ENCODE measurements at places on chromosomes 6 and 20.

GRCh38 chr6:154824076-154824475, 90.9 kb downstream of the SCAF8 start:
- DNase-seq: no peak

DNA sequence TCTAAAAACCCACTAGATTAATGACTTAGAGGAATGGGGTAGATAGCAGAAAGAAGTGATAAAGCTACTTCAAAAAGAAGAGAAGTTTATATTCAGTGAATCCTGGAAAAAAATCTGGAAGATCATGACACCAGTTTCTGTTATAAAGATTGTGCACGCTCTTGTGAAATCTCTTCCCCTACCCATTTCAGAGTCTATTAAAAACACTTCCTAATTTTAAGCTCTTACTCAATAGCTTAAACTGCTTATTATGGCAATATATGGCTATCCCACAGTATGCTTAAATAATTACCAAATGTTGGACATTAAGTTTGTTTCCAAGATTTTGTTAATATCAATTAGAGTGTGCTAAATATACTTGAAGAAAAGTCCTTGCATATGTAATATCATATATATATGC, 585.3 kb upstream of the MAN1A1 start:
- no peak for DNase-seq

DNA sequence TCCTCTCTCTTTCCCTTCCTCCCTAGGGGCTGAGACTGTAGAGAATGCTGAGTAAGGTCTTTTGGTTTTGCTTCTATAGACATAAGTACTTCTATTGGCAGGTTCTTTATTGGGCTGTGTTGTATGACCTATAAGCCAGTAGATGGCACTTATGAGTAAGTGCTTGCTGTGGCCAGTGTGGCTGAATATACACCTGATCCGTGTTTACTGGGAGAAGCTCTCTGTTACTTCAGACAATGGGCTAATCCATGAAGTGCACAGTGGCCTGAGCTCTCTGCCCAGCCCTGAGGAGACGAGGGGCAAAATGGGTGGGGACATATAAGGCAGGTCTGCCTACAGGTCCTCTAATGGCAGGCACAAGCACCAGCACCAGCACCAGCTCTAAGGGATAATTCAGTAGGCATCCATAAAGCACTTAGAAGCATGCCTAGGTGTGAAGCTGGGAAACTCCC, 610.3 kb downstream of the RNF144B start:
- no peak for DNase-seq

GRCh38 chr6:14921170-14921569, 324.7 kb upstream of the JARID2 start:
- DNase-seq: no peak

DNA sequence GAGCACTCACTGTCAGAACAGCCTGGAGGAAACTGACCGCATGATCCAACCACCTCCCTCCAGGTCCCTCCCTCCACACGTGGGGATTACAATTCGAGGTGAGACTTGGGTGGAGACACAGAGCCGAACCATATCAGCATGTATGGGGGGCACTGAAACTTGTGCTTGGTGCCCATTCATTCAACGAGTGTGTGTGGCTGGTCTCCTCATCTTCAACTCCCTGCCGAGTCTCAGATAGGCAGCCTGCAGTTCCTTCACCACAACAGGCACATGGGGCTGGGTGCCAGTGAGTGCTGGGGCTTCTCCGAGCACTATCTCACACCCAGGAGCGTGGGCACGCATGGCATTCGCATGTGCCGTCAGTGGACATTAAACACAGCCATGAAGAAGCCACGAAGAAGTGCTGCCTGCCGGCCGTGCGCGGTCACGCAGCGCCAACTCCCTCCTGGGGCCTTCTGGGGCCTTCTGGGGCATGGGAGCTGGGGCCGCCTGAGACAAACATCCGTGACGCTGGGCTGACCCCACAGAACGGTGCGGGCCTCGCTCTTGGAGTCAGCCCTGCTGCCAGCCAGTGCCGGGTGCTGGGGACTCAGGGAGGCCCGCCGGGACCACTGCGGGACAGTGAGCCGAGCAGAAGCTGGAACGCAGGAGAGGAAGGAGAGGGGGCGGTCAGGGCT, 714 bp upstream of the RTEL1 start:
- no peak for DNase-seq

GRCh38 chr6:38719358-38719757, 4.2 kb downstream of the DNAH8 start:
- no peak for DNase-seq

DNA sequence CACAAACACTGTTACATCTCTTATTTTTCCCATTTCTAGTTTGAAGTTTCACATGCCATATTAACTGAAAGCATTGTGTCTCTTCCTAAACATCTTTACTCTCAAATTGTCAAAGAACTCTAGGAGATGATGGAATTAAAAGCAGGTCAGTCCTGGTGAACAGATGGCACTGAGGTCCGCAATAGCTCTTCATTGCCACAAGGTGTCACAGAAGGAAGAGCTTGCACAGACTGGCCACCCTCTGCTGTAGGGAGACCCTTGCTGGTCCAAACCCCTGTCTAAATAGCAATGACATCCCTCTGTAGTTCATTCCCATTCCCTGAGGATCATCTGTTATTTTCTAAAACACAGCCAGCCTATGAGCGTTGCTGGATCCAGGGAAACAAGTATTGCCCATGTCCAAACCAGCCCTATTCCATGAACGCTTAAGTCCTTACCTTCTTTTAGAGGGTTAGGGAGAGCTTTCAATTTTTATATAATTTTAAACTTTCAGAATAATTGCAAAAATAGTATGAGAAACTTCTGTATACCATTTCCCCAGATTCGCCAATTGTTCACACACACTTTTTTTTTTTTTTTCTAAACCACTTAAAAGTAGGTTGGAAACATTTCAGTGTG, 10.1 kb upstream of the HDAC2 start:
- no peak for DNase-seq

GRCh38 chr6:35302604-35303241, 5.1 kb downstream of the DEF6 start:
- DNase-seq: no peak

- no peak for DNase-seq
Measured at GRCh38 chr6:54860739-54861138, 14.2 kb downstream of the FAM83B start.

DNA sequence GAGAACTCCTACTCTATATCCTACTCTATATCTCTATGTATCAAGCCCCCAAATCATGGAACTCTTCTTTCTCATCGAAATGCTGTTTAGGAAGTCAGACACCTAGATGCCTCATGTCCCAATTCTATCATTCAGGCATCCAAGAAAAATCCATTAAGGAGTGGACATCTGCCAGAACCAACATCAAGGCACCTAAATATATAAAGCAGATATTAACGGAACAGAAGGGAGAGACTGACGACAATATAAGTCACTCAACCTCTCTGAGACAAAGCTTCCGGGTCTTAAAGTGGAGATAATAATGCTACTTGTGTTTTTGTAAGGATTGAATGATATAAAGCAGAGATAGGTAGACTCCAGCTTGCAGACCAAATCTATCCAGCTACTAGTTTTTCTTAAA, 241.5 kb downstream of the NFATC2 start:
- DNase-seq: no peak

- no peak for DNase-seq
Measured at GRCh38 chr20:61454053-61454452, 202.0 kb downstream of the CDH4 start.

- no peak for DNase-seq
Measured at GRCh38 chr20:62727584-62728027, 19.0 kb downstream of the NTSR1 start.

DNA sequence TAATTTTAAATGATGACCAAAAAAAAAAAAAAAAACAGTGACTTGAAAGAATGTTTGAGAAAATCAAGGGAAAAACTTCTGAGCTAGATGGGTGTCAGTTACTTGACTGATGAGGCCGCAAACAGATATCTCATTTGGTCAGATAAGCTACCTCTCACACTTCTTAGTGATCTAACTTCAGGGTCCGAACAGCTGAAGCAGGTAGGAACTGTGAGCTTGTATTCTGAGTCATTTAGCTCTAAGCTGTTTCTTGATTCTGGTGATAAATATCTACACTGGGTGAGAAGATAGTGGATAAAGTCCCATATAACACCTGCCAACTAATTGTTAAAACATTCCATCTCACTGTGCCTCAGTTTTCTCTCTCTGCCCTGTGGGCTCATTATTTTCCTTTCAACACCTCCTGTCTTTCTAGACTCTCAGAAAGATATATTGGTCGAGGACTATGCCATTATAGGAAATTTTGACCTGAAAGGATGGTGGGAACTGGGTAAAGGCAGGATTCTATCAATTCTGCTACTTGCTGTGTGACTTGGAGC, 7.7 kb downstream of the KIF3B start:
- no peak for DNase-seq

DNA sequence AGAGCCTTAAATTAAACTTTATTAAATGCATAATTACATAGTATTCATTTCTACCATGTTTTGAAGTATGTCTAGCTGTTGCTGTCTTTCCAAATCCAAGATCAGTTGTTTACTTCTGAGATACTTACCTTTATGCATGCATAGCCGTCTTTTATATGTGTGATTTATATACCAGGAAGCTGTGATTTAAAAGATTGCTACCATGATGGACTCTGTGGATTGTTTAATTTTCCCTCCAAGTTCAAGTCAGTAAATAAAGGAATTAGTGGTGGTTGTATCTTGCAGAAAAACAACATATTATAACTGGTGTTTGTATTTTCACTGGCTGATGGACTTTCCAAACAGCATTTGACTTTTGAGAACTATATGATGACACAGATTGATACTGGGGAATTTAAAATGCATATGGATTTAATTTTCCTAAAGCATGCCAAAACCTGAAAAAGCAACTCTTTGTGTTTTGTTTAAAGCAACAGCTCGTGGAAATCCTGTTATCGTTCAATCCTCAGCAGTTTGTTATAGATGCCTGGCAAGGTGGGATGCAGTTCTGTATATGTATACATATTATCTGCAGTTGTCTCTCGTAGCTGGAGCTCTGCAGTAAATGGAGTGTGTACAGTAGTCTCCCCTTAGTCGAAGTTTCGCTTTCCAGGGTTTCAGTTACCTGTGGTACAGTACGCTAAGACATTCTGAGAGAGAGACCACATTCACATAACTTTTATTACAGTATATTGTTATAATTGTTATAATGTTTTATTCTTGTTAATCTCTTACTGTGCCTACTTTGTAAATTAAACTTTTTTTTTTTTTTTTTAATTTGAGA, 77.1 kb downstream of the CBFA2T2 start:
- DNase-seq: no peak

DNA sequence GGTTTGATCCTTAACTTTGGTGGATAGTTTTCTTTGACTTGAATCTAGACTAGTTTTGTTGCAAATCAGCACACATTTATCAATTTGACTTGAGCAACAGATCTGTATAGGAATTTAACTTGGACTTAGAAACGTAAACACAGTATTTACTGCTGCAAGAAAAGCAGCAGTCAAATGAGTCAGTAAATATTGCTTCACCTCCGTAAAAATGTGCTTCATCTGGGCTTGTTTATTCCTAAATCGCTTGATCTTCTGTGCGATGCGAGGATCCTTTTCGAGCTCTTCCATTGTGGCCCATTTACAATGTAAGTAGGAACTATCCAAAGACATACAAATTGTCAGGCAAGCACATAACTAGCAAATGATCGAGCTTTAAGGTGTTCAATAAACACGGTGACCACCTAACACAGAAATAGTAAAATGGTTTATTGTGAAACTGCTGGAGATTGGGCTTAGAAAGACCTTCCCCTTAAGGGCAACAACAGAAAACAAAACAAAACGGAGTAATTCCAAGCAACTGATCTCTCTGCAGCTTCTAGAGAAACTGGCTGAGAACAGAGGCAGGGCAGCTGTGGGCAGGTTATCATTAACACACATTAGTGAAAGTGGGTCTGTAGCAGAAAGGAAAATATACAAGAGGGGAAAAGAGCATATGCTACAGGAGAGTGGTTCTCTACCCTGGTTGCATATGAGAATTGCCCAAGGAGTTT, 120.8 kb downstream of the CHD6 start:
- no peak for DNase-seq

GRCh38 chr6:30075790-30076732, 492 bp upstream of the RNF39 start:
- DNase-seq: no peak

- peak; percentile 19 for DNase-seq
Measured at GRCh38 chr20:44909872-44910689, at the start of gene PABPC1L. TSS of gene PABPC1L (plus strand) at chr20:44910060. CDS start at chr20:44910144, 84 bp downstream.

GRCh38 chr6:145017516-145017915, 717.8 kb downstream of the EPM2A start:
- no peak for DNase-seq

DNA sequence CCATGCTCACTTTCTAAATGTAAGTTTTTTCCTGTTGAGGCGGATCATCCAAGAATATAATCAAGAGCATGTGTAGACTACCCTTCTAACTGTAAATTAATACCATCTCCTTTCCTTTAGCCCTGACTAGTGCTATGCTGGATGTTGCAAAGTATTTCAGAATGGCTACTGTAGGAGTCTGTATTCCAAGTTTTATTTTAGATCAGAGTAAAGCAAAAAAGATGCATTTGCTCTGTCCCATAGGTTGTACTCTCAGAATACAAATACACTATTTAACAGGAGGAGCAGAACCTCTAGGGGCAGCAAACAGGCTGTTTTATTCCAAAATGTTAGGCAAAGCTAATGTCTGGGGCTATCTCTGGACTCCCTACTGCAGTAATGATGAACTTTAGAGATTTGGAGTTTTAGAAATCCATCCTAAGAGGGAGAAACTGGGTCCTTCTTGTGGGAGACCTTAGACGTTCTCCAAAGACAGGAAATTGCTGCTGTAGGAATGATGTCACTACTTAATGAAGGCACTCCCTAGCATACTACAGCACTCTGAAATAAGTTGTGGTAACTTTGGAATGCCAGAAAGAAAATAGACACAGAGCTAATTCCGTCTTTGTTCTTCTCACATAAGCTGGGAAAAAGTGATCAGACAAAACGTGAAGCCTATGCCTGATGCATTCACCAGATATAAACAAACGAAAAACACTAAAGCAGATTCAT, 392.4 kb upstream of the HS3ST5 start:
- no peak for DNase-seq

DNA sequence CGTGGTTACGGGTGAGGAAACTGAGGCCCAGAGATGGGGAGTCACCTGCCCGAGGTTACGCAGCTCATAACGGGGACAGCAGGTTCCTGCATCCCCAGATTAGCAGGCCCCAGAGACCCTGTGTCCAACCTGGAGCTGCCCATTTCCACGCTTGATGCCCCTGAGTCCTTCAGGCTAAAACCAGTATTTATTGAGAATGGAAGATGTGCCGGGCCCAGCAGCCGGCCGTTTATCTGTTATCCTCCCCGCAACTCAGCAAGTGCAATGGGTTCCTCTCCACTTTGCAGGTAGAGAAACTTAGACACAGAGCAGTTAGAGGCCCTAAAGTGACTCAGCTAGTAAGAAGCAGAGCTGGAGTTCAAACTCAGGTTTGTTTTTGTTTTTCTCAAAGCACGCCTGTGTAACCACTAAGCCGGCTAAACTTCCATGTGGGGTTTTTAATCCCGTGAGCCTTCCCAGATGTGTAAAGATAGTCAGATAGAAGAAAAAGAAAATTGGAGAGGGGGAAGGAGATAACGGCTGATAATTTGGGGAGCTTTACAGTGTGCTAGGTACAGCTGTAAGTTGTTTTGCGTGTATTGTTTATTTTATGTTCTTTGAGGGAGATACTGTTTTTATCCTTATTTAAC, 775 bp downstream of the PFDN4 start:
- DNase-seq: no peak
